ENCODE measurements at places on chromosomes 5 and 9. TPM values are rescaled to one million over a fixed set of nuclear protein-coding genes. Genes with fewer than 3 reads are reported as not detected.

Gene SVEP1
- polyA plus RNA-seq = not detected

Gene NACC2
- polyA plus RNA-seq = 0.58 TPM

Gene FLT4
- 1.2 TPM for polyA plus RNA-seq

- DNase-seq = no peak
- H3K4me3 ChIP-seq = no peak overlapping the region
- no peaks in the 10 kb centered on the region for H3K27me3 ChIP-seq
- H3K36me3 ChIP-seq = no peaks in the 10 kb centered on the region
- H3K27ac ChIP-seq = no peak overlapping the region
Observed at GRCh38 chr5:40397976-40398375, 281.7 kb upstream of the PTGER4 start.

- no peak overlapping the region for H3K4me3 ChIP-seq
- H3K27me3 ChIP-seq = no peaks in the 10 kb centered on the region
- DNase-seq = no peak
- no peak overlapping the region for H3K27ac ChIP-seq
- no peaks in the 10 kb centered on the region for H3K4me1 ChIP-seq
Observed at GRCh38 chr9:104276709-104277245, 182.7 kb downstream of the SMC2 start.
